K562 (cell line): ENCODE measurements at places on chromosomes 7 and 10. TPM values are rescaled to one million over a fixed set of nuclear protein-coding genes. Genes with fewer than 3 reads are reported as not detected.

DNA sequence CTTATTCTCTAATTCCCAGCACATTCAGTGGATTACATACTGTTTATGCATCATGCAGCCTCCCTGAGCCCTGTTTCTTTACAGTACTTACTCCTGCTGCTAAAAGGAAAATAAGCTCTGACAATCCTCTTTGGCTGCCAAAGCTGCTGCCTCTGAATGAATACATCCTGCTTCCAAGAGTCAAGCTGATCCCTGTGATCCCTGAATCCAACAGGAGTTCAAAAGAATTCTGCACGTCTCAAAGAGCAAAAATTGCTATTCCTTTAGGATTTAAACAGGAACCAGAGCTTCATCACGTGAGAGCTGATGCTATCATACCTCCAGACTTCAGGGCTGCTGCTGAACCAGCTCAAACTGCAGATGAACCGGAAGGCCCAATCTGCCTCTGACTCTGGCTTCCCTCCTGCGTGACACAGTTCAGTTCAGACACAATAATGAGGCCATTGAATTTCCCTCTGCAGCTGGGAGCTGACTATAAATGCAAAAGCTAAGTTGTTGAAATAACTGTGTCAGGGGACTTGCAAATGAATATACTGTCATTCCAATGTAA lies 851.0 kb upstream of the PHF14 start:
- no peaks in the 10 kb centered on the region for H3K36me3 ChIP-seq
- H3K27ac ChIP-seq = no peak overlapping the region
- H3K4me1 ChIP-seq = no peaks in the 10 kb centered on the region
- no peaks in the 10 kb centered on the region for H3K27me3 ChIP-seq

- no peak for DNase-seq
- H3K27me3 ChIP-seq = no peaks in the 10 kb centered on the region
- H3K4me1 ChIP-seq = no peaks in the 10 kb centered on the region
- no peak overlapping the region for H3K27ac ChIP-seq
- no peak overlapping the region for H3K4me3 ChIP-seq
These were observed 23.8 kb upstream of the LIPA start for GRCh38 chr10:89275383-89275782.

Gene UBN2
- total RNA-seq = 18.8 and 19.5 TPM in 2 replicates

DNA sequence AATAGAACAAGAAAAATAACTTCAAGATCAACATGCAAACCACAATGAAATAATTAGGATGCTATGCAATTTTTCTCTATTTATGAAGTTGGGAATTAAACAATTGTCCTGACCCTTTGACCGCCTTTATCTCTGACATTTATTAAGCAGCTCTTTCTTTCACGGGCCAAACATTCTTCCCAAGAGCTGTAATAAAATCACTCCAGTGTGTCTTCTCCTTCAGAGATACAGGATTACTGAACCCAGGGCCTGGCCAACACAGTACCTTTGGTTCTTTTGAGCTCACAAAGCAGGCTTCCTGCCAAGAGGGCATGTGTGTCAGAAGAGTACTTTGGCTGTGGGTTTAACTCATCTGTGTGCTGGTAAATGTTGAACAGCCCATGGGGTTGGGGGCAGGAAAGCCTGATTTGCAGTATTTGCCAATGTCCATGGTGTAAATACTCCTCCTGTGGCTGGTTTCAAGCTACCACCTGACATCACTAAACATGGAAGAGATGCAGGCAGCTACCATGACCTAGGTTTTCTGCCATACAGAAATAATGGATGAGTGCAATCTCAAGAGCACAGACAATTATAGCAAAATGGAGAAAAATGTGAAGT lies 121.7 kb downstream of the FANK1 start:
- no peak for DNase-seq
- no peaks in the 10 kb centered on the region; the same call in 2 of the 3 replicates for H3K4me1 ChIP-seq
- no peaks in the 10 kb centered on the region for H3K36me3 ChIP-seq
- no peak overlapping the region for H3K4me3 ChIP-seq
- H3K27ac ChIP-seq = no peak overlapping the region
- H3K27me3 ChIP-seq = no peaks in the 10 kb centered on the region

- H3K27ac ChIP-seq = no peak overlapping the region
- no peaks in the 10 kb centered on the region; the same call in 2 of the 3 replicates for H3K27me3 ChIP-seq
- H3K36me3 ChIP-seq = no peaks in the 10 kb centered on the region
- DNase-seq = peak; percentile 40
These were observed 293.3 kb upstream of the KLF14 start for GRCh38 chr7:131027287-131027773.

Gene BAIAP2L1
- 22.0 and 22.9 TPM in 2 replicates for total RNA-seq

GRCh38 chr7:99041526-99041925 lies 102.4 kb downstream of the SMURF1 start:
- no peak overlapping the region for H3K27ac ChIP-seq
- peaks cover 87% of the 10 kb centered on the region for H3K36me3 ChIP-seq
- no peak for DNase-seq
- H3K27me3 ChIP-seq = no peaks in the 10 kb centered on the region
- H3K4me3 ChIP-seq = no peak overlapping the region

Gene TMEM196
- total RNA-seq = not detected in 2 replicates

- no peak overlapping the region for H3K4me3 ChIP-seq
- no peak for DNase-seq
- no peaks in the 10 kb centered on the region; the same call in 2 of the 3 replicates for H3K4me1 ChIP-seq
- H3K27ac ChIP-seq = no peak overlapping the region
These were observed 436.3 kb upstream of the NPVF start for GRCh38 chr7:25664593-25664992.

Gene CALY
- not detected in 2 replicates for total RNA-seq

- no peak overlapping the region for H3K4me3 ChIP-seq
- no peak overlapping the region for H3K27ac ChIP-seq
- no peaks in the 10 kb centered on the region for H3K36me3 ChIP-seq
- H3K4me1 ChIP-seq = no peaks in the 10 kb centered on the region
- H3K27me3 ChIP-seq = no peaks in the 10 kb centered on the region
These were observed 533.5 kb downstream of the AUTS2 start for GRCh38 chr7:70131817-70132216.

Gene DGKI
- total RNA-seq = not detected in 2 replicates

DNA sequence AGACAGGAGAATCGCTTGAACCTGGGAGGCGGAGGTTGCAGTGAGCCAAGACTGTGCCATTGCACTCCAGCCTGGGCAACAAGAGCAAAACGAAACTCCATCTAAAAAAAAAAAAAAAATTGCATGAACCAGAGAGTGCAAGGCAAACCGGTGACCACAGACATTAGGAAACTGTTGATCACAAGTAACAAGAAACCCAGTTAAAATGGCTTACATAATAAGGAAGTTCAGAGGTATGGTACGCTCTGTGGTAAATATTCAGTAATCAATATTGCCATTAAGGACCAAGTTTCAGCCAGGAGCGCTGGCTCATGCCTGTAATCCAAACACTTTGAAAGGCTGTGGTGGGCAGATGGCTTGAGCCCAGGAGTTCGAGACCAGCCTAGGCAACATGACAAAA lies 9.2 kb upstream of the NT5C2 start:
- H3K27ac ChIP-seq = no peak overlapping the region
- no peaks in the 10 kb centered on the region for H3K36me3 ChIP-seq
- peaks cover 12% of the 10 kb centered on the region; the same call in 2 of the 3 replicates for H3K4me1 ChIP-seq
- no peak for DNase-seq
- H3K4me3 ChIP-seq = no peak overlapping the region

DNA sequence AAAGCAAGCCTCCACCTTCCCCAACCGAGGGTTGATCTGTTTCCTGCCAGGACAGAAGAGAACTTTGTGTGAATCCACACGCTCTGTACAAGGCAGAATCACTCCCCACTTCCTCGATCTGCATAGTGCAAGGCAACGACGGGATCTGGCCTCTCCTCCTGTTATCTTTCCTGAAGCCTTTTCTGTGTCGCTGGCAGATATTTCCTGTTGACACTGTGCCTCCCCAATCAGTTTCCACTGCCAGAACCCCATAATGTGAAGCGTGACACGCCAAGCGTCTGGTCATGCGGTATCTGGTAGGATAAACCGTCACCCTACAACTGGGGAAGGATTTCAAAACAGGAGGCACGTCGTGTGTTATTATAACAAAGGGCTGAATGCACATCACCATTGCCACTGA lies 57.2 kb downstream of the FAM171A1 start:
- DNase-seq = peak; percentile 36
- no peaks in the 10 kb centered on the region for H3K36me3 ChIP-seq
- peak overlapping the region; percentile 74 for H3K27ac ChIP-seq
- no peaks in the 10 kb centered on the region for H3K27me3 ChIP-seq

Gene OSBPL3
- 35.0 and 37.2 TPM in 2 replicates for total RNA-seq

DNA sequence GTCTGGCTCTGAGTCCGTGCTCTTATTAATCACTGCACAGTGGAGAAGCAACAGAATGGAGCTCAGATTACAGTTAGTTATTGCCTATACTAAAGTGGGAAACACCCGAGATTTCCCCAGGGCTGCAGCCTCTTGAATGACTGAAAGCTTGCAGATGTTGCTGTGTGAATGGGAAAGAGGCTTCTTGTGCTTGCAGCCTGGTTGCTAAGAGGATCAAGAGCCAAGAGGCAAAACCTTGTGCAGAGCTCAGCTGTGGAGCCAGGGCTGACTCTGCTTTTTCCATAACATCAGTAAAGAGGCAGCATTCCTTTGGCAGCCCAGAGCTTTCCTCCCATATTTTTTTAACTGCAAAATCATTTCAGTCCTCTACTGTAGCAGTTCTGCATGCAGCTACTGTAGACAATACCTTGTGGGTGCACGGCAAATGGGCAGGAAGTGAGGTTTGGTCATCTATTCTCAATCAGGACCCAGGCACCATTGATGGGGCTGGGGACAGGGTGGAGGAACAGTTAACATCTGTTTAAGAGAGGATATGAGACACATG lies 86.5 kb downstream of the RALA start:
- H3K4me1 ChIP-seq = no peaks in the 10 kb centered on the region
- DNase-seq = no peak
- H3K4me3 ChIP-seq = no peak overlapping the region
- H3K27ac ChIP-seq = no peak overlapping the region
- H3K27me3 ChIP-seq = no peaks in the 10 kb centered on the region

Gene SPACDR
- 0.55 and 1.2 TPM in 2 replicates for total RNA-seq

GRCh38 chr7:45267262-45267661 lies 109.7 kb downstream of the RAMP3 start:
- no peaks in the 10 kb centered on the region for H3K36me3 ChIP-seq
- H3K4me1 ChIP-seq = no peaks in the 10 kb centered on the region
- no peak overlapping the region for H3K4me3 ChIP-seq
- no peak overlapping the region for H3K27ac ChIP-seq

DNA sequence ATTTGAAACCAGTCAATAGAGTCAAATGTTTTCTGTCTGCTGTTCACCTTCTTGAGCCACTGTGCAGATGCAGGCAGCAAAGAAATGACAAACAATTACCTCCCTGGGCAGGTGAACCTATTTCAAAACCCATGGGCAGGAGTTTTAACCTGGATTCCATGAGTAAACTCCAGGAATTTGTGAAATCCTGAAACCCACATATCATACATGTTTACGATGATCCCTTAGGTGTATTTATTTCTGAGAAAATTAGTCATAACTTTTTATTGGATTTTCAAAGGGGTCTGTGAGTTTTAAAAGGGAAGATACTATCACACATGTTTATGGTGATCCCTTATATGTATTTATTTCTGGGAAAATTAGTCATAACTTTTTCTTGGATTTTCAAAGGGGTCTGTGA lies 59.8 kb downstream of the ARL5B start:
- DNase-seq = no peak
- no peaks in the 10 kb centered on the region for H3K4me1 ChIP-seq
- H3K27me3 ChIP-seq = no peaks in the 10 kb centered on the region
- H3K27ac ChIP-seq = no peak overlapping the region
- no peak overlapping the region for H3K4me3 ChIP-seq
- no peaks in the 10 kb centered on the region for H3K36me3 ChIP-seq

Gene ZNF467
- 14.2 and 16.2 TPM in 2 replicates for total RNA-seq
